ENCODE measurements at places on chromosomes 1 and 21. TPM values are rescaled to one million over a fixed set of nuclear protein-coding genes. Genes with fewer than 3 reads are reported as not detected.
A peak's percentile ranks its signal among the peaks of the same experiment; 100 is the strongest.

GRCh38 chr1:55346586-55346985 lies 131.4 kb upstream of the USP24 start:
- H3K27me3 ChIP-seq, result peaks cover 23% of the 10 kb centered on the region
- no peak overlapping the region for H3K27ac ChIP-seq
- DNase-seq, result no peak
- H3K36me3 ChIP-seq, result peaks cover 3% of the 10 kb centered on the region

Gene IL20
- not detected for total RNA-seq

DNA sequence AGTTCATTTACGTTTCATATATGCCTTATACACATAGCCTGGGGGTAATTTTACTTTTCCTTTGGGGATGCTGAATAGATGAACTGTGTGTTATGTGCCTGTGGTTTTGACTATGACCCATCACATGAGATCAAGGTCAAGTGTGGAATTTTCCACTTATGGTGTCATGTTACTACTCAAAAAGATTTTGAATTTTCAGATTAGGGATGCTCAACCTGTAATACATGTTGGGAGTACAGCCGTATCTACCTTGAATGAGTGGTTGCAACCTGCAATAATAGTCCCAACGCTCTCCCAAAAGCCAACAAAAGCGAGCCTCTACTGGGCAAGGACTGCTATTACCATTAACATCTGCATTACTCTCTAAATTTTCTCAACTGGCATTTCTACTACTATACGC lies 68.5 kb upstream of the SDC3 start:
- H3K27ac ChIP-seq, result no peak overlapping the region
- H3K36me3 ChIP-seq, result peaks cover 10% of the 10 kb centered on the region
- H3K27me3 ChIP-seq, result no peaks in the 10 kb centered on the region
- peaks cover 30% of the 10 kb centered on the region for H3K4me1 ChIP-seq
- DNase-seq, result no peak
- no peak overlapping the region for H3K4me3 ChIP-seq

GRCh38 chr1:207659545-207660153 lies 14.7 kb downstream of the CR1L start:
- H3K4me3 ChIP-seq, result no peak overlapping the region
- no peak for DNase-seq
- H3K27me3 ChIP-seq, result peaks cover 44% of the 10 kb centered on the region
- H3K4me1 ChIP-seq, result no peaks in the 10 kb centered on the region
- H3K36me3 ChIP-seq, result peaks cover 6% of the 10 kb centered on the region

Gene KLF17
- not detected for total RNA-seq

GRCh38 chr1:243708210-243708609 lies 141.8 kb downstream of the AKT3 start:
- no peak for DNase-seq
- H3K4me3 ChIP-seq, result no peak overlapping the region
- no peaks in the 10 kb centered on the region for H3K27me3 ChIP-seq
- H3K4me1 ChIP-seq, result peaks cover 24% of the 10 kb centered on the region
- H3K27ac ChIP-seq, result no peak overlapping the region
- no peaks in the 10 kb centered on the region for H3K36me3 ChIP-seq

DNA sequence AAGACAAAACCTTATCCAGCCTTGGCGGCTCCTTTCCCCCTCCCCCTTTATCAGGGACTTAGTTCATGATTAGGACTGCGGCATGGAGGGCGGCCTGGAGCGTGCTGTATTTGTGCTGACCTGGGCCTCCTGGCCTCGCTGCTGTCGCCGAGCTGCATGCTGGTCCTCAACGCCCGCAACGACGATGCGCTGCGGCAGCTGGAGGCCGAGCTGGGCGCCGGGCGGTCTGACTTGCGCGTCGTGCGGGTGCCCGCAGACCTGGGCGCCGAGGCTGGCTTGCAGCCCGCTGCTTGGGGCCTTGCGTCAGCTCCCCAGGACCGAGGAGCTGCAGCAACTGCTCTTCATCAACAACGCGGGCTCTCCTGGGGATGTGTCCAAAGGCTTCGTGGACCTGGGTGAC lies 70.9 kb downstream of the TM2D1 start:
- no peak overlapping the region for H3K4me3 ChIP-seq
- no peaks in the 10 kb centered on the region for H3K4me1 ChIP-seq
- no peak overlapping the region for H3K27ac ChIP-seq
- no peaks in the 10 kb centered on the region for H3K36me3 ChIP-seq
- DNase-seq, result no peak

DNA sequence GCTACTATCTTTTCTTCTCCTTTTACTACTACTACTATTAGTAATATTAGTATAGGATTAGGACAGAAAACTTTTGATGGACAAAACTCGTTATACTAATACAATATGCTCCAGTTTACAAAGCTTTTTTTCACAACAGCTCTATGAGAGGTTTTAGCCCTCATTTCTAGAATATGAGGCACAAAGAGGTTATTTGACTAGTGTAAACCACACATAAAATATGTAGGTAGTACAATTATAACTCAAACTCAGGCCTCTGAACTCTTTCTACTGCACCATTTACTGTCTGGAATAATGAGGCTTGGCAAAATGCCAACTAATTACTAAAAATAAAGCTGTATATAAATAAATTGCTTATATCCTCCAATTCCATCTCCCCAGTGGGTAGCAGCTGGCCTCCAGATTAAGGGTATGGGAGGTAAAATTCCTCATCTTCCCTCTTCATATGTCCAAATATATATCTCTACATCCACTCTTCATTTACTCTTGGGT lies 99.9 kb downstream of the LYST start:
- no peak overlapping the region for H3K4me3 ChIP-seq
- no peak for DNase-seq
- no peaks in the 10 kb centered on the region for H3K27me3 ChIP-seq
- peaks cover 6% of the 10 kb centered on the region for H3K36me3 ChIP-seq

Gene SLC19A2
- total RNA-seq, result 2.9 TPM

- no peaks in the 10 kb centered on the region for H3K27me3 ChIP-seq
- H3K36me3 ChIP-seq, result peaks cover 4% of the 10 kb centered on the region
- peaks cover 2% of the 10 kb centered on the region for H3K4me1 ChIP-seq
These were observed 59.0 kb downstream of the ERI3 start for GRCh38 chr1:44296086-44296485.

GRCh38 chr1:65079941-65080340 lies 68.1 kb upstream of the AK4 start:
- peaks cover 20% of the 10 kb centered on the region for H3K27me3 ChIP-seq
- peaks cover 4% of the 10 kb centered on the region for H3K36me3 ChIP-seq

Gene DNASE2B
- total RNA-seq, result not detected

Gene EVA1C
- total RNA-seq, result 21.9 TPM

- H3K36me3 ChIP-seq, result no peaks in the 10 kb centered on the region
- peaks cover 3% of the 10 kb centered on the region for H3K4me1 ChIP-seq
- no peak overlapping the region for H3K27ac ChIP-seq
- no peaks in the 10 kb centered on the region for H3K27me3 ChIP-seq
These were observed 1.8 kb downstream of the TAS1R3 start for GRCh38 chr1:1332774-1333480.

Gene FAM43B
- not detected for total RNA-seq

GRCh38 chr1:86370601-86371022 lies 25.5 kb downstream of the ODF2L start:
- H3K4me1 ChIP-seq, result peaks cover 2% of the 10 kb centered on the region
- H3K27me3 ChIP-seq, result no peaks in the 10 kb centered on the region
- H3K36me3 ChIP-seq, result peaks cover 13% of the 10 kb centered on the region
- H3K4me3 ChIP-seq, result no peak overlapping the region

GRCh38 chr1:193700710-193701355 lies 514.4 kb upstream of the B3GALT2 start:
- H3K36me3 ChIP-seq, result peaks cover 2% of the 10 kb centered on the region
- no peaks in the 10 kb centered on the region for H3K27me3 ChIP-seq
- no peak for DNase-seq
- H3K4me3 ChIP-seq, result peak overlapping the region; percentile 0

GRCh38 chr1:47725511-47725991 lies 271.6 kb downstream of the TRABD2B start:
- DNase-seq, result no peak
- H3K4me3 ChIP-seq, result peak overlapping the region; percentile 71
- peaks cover 77% of the 10 kb centered on the region for H3K27me3 ChIP-seq
- no peaks in the 10 kb centered on the region for H3K36me3 ChIP-seq
- H3K27ac ChIP-seq, result no peak overlapping the region
- peaks cover 11% of the 10 kb centered on the region for H3K4me1 ChIP-seq

Gene GJA9
- total RNA-seq, result not detected

- peaks cover 25% of the 10 kb centered on the region for H3K27me3 ChIP-seq
- no peak overlapping the region for H3K27ac ChIP-seq
- H3K4me3 ChIP-seq, result no peak overlapping the region
- DNase-seq, result no peak
- no peaks in the 10 kb centered on the region for H3K36me3 ChIP-seq
These were observed 16.3 kb upstream of the MTARC1 start for GRCh38 chr1:220770245-220770913.

DNA sequence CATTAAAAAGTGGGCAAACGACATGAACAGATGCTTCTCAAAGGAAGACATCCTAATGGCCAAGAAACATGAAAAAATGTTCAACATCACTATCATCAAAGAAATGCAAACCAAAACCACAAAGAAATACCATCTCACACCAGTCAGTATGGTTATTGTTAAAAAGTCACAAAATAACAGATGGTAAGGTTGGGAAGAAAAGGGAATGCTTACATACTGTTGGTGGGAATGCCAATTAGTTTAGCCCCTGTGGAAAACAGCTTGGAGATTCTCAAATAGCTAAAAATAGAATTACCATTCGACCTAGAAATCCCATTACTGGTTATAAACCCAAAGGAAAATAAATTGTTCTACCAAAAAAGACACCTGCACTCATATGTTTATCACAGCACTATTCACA lies 369.4 kb downstream of the KCNH1 start:
- H3K4me3 ChIP-seq, result no peak overlapping the region
- no peaks in the 10 kb centered on the region for H3K4me1 ChIP-seq
- no peak overlapping the region for H3K27ac ChIP-seq
- no peaks in the 10 kb centered on the region for H3K36me3 ChIP-seq
- peaks cover 13% of the 10 kb centered on the region for H3K27me3 ChIP-seq

DNA sequence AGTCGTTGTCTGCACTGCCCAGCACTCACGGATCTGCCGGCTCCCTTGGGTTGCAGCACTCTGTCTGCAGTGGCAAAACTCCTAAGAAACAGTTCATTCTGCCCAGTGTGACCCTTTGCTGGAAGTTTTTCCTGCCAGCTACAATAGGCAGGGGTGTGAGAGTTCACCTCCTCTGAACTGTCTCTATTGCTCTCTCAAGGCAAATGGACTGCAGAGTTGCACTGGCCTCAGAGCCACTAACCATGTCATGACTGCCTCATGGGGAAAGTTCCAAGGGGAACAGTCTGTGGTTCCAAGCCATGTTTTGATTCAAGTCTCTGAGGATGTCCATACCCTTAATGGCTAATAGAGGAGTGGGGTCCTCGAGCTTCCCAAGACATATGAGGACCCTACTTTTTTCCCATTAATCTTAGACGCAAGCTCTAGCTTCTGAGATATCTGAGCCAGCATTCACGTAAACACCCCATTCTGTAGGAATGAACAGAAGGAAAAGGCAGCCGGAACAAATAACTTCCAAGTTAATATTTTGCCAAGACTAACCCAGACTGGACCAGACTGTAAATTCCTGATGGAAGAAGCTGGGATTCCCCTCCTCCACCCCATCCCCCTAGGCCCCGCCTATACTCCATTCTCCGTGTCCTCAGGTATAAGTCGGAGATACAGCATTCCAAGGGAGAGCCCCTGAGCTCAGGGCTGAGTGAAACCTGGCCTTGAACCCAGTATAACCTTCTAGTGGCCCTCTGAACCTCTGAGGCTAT lies 93.8 kb upstream of the AKT3 start:
- no peak overlapping the region for H3K4me3 ChIP-seq
- H3K4me1 ChIP-seq, result peaks cover 13% of the 10 kb centered on the region
- no peak overlapping the region for H3K27ac ChIP-seq
- H3K36me3 ChIP-seq, result no peaks in the 10 kb centered on the region

DNA sequence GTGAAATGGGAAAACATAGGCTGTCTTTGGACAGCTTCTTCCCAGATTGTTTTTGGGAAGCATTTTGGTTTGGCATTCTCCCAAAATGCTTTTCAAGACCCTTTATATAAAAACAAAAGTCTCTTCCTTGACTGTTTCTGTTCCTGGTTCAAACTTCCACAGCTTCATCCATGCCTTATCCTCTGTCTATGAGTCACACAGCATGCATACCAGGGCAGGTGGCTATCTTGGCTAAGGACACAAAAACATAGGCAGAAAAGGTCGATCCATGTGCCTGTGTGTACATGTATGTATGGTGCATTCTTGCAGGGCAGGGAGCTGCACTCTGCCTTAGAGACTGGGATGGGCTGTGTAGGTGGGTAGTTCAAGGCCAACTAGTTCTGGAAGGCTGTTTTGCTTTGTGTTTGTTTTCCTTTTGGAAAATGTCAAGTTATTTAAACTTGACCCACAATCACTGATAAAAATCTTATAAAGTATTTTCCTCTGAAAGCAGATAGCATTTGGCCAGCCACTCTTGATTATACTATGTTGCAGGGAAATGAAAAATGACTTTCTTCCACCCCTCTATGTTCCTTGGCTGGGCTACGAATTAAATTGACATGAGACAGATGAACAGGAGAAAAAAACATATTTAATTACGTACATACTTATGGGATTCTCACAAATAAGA lies 437.0 kb downstream of the SIPA1L2 start:
- H3K27me3 ChIP-seq, result peaks cover 18% of the 10 kb centered on the region
- no peak overlapping the region for H3K4me3 ChIP-seq
- H3K36me3 ChIP-seq, result no peaks in the 10 kb centered on the region
- H3K4me1 ChIP-seq, result peaks cover 2% of the 10 kb centered on the region
- no peak for DNase-seq

GRCh38 chr1:60583696-60584095 lies 498.7 kb upstream of the NFIA start:
- no peak overlapping the region for H3K4me3 ChIP-seq
- H3K4me1 ChIP-seq, result no peaks in the 10 kb centered on the region
- no peak overlapping the region for H3K27ac ChIP-seq

Gene OR2L3
- not detected for total RNA-seq

Gene FASLG
- not detected for total RNA-seq

- peak overlapping the region; percentile 44 for H3K27ac ChIP-seq
- H3K4me3 ChIP-seq, result no peak overlapping the region
- peaks cover 2% of the 10 kb centered on the region for H3K36me3 ChIP-seq
- H3K4me1 ChIP-seq, result peaks cover 11% of the 10 kb centered on the region
- H3K27me3 ChIP-seq, result peaks cover 19% of the 10 kb centered on the region
These were observed 105.8 kb upstream of the RAB4A start for GRCh38 chr1:229164836-229165735.

All from T-helper 17 cell (primary cell).